ENCODE measurements at places on chromosomes 11 and 22.

- no peak for DNase-seq
These were observed 328.3 kb upstream of the NARS2 start for GRCh38 chr11:78902771-78903507.

DNA sequence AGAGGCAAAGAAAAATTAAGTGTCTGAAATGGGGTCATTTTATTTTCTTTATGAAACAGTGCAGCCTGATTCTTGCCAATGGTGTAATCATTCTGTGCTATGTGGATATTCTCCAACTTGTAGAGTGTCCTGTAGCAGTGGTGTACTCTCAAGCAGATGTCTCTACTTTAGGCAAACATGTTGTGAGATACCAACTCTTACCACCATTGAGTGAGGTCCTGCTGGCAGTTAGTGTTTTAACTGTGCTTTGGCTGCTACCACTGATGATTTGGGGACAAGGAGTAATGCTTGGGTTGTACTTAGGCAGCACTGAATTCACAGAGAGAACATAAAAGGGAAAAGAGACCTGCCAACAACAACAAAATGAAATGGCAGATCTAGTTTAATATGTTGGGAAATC lies 122.5 kb downstream of the APIP start:
- DNase-seq = no peak

DNA sequence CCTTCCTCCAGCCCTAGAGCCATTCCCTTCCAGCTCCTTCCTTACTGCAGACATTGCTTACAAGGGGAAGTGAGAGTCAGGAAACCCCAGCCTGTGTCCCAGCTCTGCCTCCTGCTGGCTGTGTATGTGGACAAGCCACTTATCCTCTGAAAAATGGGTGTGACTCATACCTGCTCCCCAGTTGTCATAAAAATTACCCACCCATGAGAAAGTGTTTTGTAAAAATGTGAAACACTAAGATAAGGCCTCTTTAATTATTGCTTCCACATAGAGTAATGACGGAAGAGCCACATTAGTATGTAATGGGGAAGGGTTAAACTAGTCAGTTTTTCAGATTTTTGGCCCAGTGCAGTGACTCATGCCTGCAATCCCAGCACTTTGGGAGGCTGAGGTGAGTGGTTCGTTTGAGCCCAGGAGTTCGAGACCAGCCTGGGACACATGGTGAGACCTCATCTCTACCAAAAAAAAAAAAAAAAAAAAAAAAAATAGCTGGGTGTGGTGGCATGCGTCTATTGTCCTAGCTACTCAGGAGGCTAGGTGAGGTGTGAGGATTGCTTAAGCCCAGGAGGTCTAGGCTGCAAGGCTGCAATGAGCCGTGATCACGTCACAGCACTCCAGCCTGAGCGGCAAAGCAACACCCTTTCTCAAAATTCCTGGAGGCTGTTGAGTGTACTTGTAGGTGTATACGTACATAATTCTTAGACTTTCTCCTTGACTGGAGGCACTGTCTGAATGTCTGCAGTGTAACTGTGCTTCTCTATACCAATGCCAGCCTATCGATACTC lies 84.9 kb downstream of the CTTN start:
- no peak for DNase-seq

- no peak for DNase-seq
These were observed 7.3 kb upstream of the APOL4 start for GRCh38 chr22:36208914-36209313.

DNA sequence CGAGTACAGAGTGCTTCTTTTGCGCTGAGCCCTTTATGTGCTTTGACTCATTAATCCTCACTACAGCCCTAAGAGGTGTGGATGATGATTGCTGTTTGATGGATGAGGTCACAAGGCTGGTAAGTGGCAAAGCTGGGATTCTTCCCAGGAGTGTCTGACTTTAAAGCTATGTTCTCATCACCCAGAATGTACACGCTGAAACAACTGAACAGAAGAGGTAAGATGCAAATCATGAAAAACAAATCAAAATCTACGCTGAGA lies 37.7 kb upstream of the CREB3L1 start:
- DNase-seq = no peak

GRCh38 chr22:22693531-22693884 lies 49.1 kb downstream of the GGTLC2 start:
- no peak for DNase-seq

GRCh38 chr22:35467681-35468434 lies 67.9 kb downstream of the MCM5 start:
- DNase-seq = no peak

DNA sequence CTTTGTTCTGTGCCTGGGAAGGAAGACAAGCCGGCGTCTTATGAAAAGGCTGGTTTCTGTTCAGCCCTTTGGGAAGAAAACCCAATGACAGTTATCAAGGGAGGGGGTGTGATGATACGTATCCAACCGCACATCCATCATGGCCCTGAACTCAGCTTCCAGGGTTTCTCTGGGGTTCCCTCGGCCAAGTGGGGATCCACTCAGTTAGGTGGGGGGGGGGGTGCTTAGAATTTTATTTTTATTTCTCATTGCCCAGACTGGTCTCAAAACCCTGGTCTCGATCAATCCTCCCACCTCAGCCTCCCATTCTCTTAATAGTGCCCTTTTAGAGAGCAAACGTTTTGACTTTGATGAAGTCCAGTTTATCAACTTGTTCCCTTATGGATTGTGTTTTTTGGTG lies 25.7 kb downstream of the KCNQ1 start:
- DNase-seq = no peak

- no peak for DNase-seq
These were observed 197.5 kb upstream of the B3GAT1 start for GRCh38 chr11:134609361-134610115.

Measured in activated T-cell treated with anti-CD3 and anti-CD28 coated beads for 1 hour (primary cell).